ENCODE measurements at places on chromosomes 13 and 19.

- DNase-seq = no peak
Observed at GRCh38 chr13:112220296-112220875, 153.4 kb downstream of the SOX1 start.

- DNase-seq = no peak
Observed at GRCh38 chr19:32580353-32580900, 563 bp upstream of the PDCD5 start.

- DNase-seq = peak; percentile 81
Observed at GRCh38 chr13:77980592-77980991, 62.0 kb upstream of the EDNRB start.

DNA sequence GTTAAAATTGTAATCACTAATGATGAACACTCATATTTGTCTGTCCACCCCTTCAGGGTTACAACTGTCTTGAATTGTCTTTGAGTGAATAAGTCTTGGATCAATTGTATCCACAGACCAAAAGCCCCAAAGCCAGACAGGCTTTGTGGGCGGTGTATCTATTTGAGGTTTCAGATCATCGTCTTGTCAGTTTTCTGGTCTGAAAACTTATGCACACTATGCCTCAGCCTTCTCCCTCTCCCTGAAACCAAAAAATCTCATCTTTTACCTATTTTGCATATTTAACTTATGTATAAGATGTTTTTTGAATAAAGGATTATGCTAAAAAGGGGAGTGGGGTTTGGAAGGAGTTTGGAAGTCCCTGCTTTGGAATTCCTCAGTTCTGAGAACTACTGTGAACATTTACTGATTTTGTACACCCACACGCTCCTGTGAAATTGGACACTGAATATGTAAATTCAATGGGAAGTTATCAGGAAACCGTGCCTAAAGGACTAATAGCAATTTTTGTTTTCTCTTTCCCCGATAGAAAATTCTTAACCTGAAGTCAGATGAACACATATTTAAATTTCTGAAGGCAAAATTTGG, 52.1 kb downstream of the DPY19L3 start:
- DNase-seq = no peak

GRCh38 chr13:32530841-32531253, 7.7 kb downstream of the N4BP2L2 start:
- peak; percentile 68 for DNase-seq
